Stimulated activated CD8-positive, alpha-beta memory T cell treated with anti-CD3 and anti-CD28 coated beads, Interleukin-15, amount 100 ng/mL, for 1 hour (primary cell): ENCODE measurements at places on chromosomes 1 and 21.

DNA sequence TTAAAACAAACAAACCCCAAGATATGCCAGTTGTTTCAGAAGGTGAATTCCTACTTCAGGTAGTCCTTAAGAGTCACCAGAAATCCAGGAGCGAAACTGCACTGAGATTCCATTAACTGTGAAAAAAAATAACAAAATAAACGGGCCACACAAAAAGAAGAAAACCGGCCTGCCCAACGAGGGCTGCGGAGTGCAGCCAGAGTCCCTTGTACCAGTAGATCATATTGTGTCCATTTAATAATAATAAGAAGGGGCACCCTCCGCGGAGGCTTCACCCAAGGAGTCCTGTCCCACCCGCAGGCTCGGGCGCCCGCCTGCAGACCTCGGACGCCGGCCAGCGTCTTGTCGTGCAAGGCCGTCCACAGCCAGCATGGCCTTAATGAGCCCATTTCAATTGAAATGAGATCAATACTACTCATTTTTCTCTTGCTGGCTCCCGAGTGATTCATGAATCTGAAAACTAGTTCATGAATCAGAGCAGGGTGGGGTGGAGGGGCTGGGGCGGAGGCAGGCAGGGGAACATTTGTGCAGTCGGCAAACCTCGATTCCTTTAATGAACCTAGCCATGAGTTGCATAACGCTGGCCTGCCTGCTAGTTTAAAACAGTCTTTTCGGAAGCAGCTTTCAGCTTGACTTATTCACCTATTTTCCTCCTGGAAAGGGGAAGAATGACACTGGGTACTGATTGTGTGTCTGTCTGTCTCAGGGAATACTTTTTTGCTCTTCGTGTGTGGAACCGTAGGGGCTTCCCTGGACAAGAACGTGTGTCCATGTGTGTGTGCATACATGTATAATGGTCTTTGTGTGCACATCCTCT, 113.1 kb upstream of the IRF2BP2 start:
- DNase-seq = peak; percentile 31

GRCh38 chr1:224127925-224128819, 14.3 kb downstream of the FBXO28 start:
- DNase-seq = no peak

DNA sequence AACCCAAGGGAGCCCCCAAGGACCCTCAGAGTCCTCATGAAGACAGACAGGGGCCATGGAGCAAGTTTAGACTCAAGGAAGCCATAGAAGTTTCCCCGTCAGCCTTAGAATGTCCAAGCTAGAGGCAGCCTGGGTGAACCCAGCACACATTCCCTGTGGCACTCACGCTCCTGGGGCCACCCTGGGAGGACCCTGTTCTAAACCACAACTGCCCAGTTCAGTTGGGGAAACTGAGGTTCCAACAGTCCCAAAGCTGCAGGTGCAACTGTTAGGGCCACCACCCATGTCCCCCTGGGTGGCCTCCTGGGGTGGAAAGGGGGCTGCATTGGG, 9.3 kb downstream of the WNT3A start:
- no peak for DNase-seq

DNA sequence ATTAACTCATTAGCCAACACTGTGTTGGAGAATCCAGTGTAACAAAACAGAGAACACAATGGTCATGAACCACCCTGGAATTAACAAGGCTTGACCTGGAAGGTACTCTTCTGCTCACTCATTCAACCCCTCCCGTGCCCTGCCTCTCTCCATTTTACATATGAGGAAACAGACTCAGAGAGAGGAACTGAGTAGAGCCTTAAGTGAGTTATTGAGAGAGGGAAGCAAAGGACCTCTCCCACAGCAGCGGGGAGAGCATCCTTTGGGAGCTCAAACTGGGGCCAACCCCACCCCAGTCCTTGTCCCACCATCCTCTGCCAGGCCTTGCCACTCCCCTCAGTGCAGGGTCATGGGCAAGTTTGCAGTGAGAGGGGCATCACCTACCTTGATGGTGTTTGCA, 1.4 kb downstream of the S100A12 start:
- DNase-seq = no peak

DNA sequence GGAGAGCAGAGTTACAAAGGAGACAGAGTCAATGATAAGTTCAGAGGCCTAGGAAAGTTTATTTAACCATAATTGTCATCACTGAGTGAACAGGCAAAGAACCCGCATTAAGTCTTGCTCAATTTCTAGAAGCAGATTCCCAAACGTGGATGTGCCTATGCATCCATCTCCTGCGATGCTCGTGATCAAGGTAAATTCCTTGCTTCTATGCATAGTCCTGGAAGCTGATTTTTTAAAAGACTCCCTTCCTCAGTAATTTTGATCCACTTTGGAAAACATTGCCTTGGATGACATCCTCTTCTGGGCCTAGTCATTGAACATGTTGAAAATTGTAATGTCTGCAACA, 116.4 kb downstream of the TNFSF18 start:
- DNase-seq = no peak

DNA sequence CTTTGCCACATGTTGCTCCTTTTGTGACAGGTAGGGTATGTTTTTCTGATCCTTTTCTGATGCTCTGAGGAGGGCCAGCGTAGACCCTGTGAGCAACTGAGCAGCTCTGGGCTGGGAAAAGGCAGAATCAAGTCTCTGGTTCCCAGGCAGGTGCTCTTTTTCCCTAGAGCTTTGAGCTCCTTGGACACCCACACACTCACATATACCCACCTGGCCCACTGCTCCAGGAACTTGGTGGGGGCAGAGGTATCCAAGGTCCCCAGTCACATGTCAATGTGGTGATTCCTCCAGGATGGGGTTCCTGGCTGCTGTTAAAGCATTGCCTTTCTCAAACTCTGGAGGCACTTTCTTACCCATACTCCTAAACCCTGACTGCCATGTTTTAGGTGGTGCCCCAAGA, 5.4 kb downstream of the CD2 start:
- DNase-seq = no peak

GRCh38 chr1:150985179-150985825, 3.2 kb downstream of the ANXA9 start:
- no peak for DNase-seq

- no peak for DNase-seq
Observed at GRCh38 chr1:42420911-42421585, 34.8 kb downstream of the ZMYND12 start.

GRCh38 chr1:3347257-3348020, 107.0 kb upstream of the ARHGEF16 start:
- no peak for DNase-seq

DNA sequence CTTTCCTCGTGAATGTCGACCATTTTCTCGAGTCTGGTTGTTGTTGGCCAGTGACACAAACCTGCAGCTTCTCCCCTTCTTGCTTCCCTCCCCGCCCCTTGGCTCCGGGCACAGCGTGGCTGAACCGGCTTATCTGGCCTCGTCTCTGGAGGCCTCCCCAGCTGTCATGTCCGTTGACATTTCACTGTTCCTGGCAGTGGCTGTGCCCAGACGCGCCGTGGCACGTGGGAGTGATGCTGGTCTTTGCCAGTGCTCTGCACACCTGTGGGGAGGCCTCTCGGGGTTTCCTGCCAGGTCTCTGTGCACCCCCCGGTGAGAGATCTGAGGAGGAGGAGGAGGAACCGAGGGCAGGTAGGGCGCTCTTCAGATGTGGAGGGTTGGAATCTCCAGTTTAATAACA, 23.7 kb downstream of the SKI start:
- DNase-seq = no peak

GRCh38 chr1:157993918-157994605, 617 bp downstream of the KIRREL1 start:
- DNase-seq = no peak

- no peak for DNase-seq
Observed at GRCh38 chr1:170162459-170163246, 16.9 kb downstream of the NTMT2 start.
